ENCODE measurements at places on chromosomes 16 and 17.

DNA sequence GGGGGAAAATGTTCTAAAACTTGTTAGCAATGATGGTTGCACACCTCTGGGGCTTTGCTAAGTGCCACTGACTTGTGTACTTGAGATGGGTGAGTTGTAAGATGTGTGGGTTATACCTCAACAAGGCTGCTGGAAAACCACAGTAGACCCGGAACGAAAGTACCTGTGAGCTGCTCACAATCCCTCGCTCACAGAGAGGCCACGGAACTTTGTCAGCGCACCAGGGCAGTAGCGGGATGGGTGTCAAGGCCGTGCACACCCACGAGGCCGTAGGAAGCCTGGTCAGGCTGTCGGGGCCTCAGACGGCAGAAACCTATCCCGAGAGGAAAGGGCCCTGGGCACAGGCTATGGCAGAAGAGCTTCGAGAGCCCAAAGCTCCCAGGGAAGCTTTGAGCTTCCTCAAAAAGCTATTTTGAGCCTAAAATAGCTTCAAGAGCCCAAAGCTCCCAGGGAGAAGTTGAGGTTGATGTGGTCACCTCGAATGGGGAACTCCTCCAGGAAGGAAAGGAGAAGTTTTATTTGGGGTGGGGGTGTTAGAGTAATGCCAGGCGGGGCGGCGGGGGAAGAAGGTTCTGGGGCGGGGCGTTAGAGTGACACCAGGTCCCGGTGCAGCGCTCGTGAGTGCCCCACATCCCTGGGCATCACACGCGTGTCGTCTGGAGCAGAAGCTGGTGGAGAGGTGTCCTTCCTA, 19.0 kb downstream of the CBFA2T3 start:
- DNase-seq = peak; percentile 90

DNA sequence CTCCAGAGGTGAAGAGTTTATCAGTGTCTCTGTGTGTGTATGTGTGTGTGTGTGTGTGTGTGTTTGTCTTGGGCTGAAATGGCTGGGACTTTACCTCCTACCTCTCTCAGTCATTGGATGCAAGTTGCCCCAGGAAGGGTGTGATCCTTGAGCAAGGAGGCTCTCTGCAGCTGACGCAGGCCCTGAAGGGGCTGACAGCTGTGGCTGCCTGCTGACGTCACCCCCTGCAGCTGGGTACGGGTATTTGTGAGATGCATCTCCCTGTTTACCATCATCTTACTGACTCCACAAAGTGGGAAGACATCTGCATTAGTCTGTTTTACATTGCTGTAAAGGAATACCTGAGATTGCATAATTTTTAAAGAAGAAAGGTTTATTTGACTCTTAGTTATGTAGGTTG, 631.5 kb upstream of the RBFOX1 start:
- DNase-seq = no peak

- no peak for DNase-seq
Observed at GRCh38 chr16:66681676-66682075, 14.9 kb downstream of the CMTM4 start.

DNA sequence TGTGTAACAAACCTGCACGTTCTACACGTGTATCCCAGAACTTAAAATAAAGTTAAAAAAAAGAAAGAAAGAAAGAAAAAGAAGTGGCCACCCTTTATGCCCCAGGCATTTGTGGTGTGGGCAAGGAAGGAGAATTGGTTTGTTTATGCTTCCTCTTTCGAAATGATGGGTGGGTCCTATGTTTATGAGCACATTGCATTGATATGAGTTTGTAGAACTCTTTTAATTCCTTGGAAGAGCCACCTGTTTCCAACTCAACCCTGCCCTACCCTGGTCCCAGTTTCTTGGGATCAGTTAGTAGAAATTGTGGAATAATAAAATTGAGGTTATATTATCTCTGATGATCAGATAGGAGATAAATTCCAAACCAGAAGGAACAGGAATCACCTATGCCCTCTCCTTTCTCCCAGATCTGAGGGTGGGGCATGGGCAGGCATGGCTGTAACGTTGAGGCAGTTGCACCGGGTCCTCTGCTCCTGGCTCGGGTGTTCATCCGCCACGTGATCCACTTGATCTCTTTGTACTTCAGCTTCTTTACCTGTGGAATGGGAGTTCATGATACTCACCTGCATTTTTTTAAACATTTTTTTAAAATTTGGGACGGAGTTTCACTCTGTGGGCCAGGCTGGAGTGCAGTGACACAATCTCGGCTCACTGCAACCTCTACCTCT, 15.9 kb downstream of the CHAD start:
- peak; percentile 65 for DNase-seq

DNA sequence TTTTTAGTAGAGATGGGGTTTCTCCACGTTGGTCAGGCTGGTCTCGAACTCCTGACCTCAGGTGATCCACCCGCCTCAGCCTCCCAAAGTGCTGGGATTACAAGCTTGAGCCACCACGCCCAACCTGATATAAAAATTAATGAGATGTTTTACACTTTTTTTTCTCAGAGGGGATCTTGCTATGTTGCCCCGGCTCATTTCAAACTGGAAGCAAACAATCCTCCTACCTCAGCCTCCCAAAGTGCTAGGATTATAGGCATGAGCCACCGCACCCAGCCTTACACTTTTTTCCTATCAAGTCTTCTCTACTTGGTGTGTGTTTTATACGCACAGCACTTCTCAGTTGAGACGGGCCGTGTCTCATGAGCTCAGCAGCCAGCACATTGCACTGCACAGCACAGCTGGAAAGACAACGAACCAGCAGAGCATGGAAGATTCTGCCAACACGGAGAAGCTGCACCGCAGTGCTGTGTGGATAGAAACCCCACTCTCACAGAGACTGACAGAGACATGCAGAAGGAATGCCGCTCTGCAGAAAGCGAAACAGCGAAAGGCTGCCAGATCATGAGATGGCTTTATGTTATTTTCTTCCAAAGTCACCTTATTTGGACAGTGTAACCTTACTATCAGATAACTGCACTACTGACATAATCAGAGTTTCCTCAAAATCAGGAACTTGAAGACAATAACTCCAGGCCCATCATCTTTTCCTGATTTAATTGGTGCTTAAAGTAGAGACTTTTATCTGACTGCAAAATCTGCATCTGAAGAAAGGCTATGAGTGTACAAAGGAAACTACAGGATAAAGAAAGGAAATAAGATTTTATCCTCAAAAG, 6.5 kb upstream of the QRICH2 start:
- DNase-seq = no peak

- peak; percentile 28 for DNase-seq
Observed at GRCh38 chr16:79381603-79382042, 218.9 kb downstream of the MAF start.

DNA sequence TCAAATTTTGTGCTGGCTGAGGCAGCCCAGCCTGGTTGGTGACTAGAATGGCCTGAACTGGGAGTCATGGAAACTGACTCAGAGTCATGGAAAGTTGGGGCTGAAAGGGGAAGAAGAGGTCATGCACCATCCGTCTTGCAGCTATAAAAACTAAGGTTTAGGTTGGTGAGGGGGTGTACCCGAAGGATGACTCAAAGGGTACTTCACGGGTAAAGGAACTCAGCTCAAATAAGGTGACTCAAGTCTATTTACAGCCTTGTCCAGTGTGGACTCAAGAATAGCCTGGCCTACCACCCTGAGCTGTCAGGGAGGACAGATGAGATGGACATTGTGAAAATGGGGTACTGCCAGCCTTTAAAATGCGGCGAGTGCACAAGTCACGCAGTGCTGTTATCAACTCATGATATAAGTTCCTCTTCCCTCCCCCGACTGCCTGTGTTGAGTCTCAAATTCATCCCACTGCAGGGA, 18.6 kb downstream of the CD300LB start:
- peak; percentile 93 for DNase-seq

DNA sequence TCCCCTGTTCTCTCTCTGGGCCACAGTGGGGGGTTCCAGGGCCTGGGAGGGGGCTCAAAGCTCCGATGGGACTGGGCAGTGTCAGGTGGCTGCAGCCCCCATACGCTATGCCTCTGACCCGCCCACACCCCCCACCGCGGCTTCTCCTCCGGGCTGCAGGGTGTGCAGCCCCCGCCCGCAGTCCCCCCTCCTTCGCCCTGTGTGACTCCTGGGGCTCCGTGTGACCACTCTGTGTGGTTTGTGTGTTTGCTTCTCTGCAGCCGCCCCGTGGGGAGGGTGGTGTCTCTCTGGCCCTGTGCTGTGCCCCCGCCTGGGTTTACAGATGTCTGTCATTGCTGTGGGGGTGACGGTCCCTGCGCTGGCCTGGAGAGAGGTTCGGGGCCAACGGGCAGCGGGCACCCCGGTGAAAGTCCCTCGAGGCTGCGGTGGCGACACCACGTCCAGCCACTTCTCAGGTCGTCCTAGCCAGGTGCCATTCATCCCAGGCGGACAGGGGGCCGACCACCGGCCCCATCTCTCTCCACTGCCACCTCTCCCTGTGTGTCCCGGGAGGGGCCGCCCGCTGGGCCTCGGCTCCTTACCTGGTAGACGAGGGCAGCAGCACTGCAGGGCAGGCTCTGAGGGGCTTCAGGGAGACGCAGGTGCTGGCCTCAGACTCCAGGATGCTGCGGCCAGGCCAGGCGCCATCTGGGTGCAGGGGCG, 5.5 kb downstream of the SSTR5 start:
- DNase-seq = no peak

- no peak for DNase-seq
Observed at GRCh38 chr16:50301626-50302471, 35.5 kb downstream of the ADCY7 start.

- no peak for DNase-seq
Observed at GRCh38 chr17:76441686-76442340, 11.1 kb downstream of the UBE2O start.

DNA sequence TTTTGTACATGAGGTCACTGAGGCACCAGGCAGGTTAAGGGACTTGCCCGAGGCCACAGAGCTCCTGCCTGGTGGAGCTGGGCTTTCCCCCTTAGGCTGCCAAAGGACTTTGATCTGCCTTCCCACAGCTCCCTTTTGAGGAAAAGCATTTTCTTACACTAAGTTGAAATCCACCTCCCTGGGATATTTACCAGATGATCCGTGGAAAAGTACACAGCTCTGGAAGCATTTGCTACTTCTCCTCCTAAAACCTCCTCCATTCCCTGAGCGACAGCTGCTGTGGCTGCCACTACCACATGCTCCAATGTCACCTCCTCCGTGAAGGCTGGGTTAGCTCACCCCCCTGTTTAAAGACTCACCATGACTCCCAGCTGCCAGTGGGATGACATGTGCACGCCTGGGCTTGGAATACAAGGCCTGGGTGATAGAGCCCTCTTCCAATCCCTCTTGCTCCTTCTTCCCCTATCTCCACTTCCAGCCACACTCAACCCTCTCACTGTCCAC, 1.2 kb upstream of the MPRIP start:
- DNase-seq = no peak

DNA sequence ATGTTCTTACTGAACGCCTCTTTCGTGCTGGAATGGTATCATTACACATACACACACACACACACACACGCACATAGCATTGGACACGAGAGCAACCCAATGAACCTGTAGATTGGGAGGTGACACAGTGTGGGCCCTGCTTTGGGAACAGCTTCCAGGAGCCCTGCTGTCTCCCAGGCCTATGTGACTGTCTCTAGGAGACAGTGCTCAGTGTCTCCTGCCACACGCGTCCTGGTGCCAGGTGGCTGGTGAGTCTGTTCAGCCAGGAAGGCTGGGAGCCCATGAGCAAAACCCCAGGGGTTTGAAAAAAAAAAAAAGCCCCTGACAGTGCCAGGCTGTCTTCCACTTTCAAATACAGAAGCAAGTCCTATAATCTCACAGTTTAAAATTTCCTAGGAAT, 2.4 kb upstream of the SPOP start:
- no peak for DNase-seq

DNA sequence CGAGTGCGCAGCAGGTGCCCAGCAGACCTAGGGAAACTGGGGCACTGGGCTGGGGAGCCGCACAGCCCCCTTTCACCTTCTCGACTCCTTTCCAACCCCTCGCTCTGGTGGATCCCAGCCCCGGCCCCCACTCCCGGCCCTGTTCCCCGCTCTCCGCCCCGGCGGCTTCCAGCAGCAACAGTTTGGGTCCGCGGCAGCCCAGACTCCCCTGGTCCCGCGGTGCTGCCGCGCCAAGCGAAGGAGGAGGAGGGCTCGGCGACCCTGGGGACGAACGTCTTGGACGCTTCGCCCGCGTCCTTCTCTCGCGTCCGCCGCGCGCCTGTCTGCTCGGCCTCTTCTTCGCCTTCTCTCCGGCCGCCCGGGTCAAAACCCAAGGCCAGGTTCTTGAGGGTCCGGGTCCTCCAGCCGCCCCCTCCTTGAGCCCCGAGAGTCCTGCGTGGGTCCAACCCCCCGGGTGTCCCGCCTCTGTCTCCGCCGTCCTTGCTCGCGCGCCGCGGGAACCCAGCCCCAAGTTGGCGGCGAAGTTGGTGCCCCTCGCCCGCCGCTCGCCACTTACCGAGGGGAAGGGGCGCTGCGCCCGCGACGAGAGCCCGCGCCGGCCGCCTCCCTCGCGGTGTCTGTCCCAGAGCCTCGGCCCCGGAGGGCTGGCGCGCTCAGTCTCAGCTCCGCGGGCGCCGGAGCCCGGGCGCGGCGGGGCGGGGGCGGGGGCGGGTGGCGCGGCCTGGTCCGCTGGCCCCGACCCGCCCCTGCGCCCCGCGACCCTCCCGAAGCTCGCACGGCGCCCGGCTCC, 1.4 kb upstream of the GRIN2C start:
- peak; percentile 15 for DNase-seq

DNA sequence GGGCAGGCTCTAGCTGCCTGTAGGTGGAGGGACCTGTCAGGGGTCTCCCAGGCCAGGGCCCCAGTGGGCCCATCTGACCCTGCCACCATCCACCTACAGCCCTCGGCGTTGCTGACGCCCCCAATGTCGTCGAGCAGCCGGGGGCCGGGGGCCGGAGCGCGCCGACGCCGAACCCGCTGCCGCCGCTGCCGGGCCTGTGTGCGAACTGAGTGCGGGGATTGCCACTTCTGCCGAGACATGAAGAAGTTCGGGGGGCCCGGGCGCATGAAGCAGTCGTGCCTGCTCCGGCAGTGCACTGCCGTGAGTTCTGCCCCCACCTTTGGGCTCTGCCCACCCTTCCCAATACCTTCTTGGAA, 2.2 kb downstream of the FBXL19 start:
- no peak for DNase-seq

GRCh38 chr17:2363851-2364762, 26.8 kb downstream of the SGSM2 start:
- no peak for DNase-seq

DNA sequence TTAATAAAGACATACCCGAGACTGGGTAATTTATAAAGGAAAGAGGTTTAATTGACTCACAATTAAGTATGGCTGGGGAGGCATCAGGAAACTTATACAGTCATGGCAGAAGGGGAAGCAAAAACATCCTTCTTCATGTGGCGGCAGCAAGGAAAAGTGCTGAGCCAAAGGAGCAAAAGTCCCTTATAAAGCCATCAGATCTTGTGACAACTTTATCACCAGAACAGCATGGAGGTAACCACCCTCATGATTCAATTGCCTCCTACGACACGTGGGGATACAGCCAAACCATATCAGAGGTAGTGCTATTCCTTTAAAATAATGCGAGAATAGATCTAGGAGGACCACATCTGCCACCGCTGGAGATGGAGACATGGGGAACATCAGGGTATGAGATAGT, 9.0 kb downstream of the C16orf54 start:
- DNase-seq = peak; percentile 84

- DNase-seq = peak; percentile 82
Observed at GRCh38 chr17:47978324-47978723, 7.4 kb downstream of the CDK5RAP3 start.
